Fibroblast of skin of right biceps (primary cell): ENCODE measurements at places on chromosomes 3 and 15.

- DNase-seq: peak; percentile 58
Observed at GRCh38 chr3:29486096-29486495, 205.2 kb downstream of the RBMS3 start.

- no peak for DNase-seq
Observed at GRCh38 chr3:31307131-31307785, 225.5 kb upstream of the STT3B start.

DNA sequence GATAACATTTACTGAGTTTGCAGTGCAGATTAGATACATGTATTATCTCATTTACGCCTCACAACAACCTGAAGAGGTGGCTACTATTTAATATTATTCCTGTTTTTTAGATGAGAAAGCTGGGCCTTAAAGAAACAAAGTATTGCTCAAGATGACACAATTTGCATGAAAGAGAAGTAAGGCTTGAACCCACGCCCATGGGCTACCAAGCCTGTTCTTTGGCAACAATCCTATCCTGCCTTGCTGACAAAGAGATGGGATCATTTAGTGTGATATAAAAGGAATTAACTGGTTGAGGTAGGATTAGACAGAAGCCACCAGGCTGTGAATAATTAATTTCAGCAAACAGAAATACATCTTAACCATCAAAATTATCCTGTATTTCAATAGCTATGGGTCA is 9.2 kb upstream of the LDHAL6B start:
- DNase-seq: no peak

DNA sequence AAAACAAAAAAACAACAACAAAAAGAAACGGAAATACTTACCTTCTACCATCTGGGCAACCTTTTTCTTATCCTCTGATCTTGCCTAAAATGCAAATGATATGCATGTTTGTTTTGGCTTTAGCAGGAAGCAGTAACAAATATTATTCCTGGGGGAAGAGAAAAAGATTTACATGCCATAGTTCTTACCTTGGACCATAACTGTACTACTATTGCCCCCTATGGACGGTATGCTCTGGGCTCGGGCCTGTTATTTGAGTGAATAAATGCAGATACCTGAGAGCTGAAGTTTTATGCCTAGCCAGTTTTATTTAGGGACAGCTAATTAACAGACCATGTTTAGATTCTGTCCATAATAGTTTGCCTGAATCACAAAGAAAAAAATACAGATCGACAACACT is 12.6 kb upstream of the STARD5 start:
- DNase-seq: peak; percentile 54

GRCh38 chr3:13013994-13014754 is 59.1 kb downstream of the IQSEC1 start:
- no peak for DNase-seq

- DNase-seq: peak; percentile 59
Observed at GRCh38 chr3:52220380-52221026, 4.9 kb downstream of the TLR9 start.

- DNase-seq: no peak
Observed at GRCh38 chr15:55676507-55676906, 66.4 kb downstream of the PRTG start.
